ENCODE measurements at places on chromosomes 1 and 21. TPM values are rescaled to one million over a fixed set of nuclear protein-coding genes. Genes with fewer than 3 reads are reported as not detected.
A peak's percentile ranks its signal among the peaks of the same experiment; 100 is the strongest.

DNA sequence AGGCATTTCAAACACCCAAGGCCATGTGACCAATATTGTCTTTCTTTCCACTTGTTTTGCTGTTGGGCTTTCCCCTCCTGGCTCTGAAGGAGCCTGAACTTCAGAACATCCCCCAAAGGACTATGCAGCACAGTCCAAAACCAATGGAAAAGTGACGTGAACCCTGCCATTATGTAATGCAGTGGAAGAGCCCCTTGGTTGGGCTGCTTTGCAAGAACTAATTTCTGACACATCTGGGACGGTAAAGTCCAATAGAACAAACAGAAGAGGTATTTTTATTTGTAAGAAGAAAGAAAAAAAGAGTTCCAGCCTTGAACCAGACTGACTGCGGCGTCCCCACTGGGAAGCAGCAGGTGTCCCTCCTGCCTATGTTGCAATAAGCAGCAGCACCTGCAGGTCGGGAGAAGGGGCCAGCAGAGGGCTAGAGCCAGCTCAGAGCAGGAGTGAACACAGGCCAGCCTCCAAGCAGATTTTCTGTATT is 116.7 kb downstream of the CDC7 start:
- no peak for DNase-seq

- DNase-seq: no peak
These were observed 14.0 kb upstream of the NES start for GRCh38 chr1:156691191-156691590.

DNA sequence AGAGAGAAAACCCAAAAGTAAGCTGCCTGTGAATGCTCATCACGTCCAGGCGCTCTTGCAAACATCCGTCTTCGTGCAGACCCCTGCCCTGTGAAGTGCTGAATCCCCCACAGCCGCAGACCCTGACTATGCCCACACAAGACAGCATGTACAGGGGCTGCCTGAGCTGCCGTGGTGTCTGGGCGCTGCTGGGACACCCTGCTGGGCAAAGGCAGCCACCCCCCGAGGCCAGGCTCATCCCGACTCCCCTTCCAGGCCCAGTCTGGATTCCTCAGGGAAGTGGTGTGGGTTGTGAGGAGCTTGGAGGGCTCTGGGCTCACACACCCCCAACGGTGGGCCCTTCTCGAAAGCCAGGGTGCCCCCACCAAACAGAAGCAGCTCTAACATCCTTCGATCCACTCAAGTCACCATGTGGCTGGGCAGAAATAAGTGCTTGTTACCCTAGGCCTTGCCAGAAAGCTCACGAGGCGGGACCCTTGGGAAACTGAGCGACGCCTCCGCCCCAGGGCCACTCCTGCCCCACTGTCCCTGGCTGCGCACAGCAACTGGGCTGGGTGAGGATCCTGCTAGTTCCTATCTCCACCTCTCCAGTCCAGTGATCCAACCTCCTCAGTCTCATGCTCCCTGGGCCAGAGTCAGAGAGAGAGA is 4.8 kb upstream of the WNT9A start:
- DNase-seq: no peak

- DNase-seq: no peak
These were observed 146.7 kb downstream of the HMCN1 start for GRCh38 chr1:185880779-185881333.

The LORICRIN gene
- total RNA-seq: not detected

The S100A13 gene
- 3.1 TPM for total RNA-seq

DNA sequence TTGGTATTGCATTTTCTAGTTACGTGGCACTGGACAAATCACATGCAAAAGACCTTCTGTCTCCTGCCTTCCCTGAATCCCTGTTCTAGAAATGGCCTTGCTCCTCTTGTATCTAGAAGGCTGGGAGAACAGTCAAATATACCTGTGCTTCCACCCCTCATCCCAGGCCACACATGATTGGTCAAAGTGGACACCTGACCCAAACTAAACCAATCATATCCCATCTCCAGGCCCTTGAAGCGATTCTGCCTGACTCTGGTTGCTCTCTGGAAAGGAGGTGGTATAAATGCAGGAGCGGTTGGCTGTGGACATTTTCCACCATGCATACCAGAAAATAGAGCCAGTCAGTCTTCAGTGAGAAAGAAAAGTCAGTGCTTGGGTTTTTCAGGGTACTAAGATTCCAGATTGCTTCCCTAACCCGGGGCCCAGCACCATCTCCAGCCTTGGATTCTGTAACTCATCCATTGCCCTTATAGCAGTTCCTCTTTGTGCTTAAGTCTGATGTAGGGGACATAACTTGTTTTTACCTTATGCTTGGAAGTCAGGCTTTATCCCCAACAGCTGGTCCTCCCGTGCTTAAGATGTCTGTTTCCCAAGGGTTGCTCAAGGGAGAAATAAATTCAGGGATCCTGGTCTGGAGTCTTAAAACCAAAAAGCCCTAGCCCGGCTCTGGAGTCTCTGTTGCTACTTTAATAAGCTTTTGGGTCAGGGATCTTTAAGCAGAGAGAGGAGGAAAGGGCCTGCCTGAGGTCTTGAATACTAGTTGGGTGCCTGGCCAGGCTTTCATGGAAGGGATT is 7.7 kb upstream of the PHC2 start:
- no peak for DNase-seq

DNA sequence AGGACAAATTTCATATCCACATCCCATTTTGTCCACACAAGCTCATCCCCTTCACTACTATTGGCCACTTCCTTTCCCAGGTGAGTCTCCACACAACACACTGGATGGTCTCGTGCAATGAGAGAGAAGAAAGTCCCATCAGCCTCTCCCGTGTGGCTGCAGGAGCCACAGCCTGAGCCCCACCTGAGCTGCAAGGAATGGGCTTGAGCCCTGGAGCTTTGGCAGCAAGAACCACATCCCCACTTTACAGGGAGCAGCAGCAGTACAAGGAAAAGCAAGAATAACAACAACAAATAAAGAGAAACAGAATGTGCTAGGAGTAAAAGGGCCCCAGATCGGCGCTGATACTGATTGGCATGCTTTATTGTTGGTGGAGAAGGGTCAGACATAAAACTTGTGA is 117.7 kb downstream of the TPTE start:
- no peak for DNase-seq

DNA sequence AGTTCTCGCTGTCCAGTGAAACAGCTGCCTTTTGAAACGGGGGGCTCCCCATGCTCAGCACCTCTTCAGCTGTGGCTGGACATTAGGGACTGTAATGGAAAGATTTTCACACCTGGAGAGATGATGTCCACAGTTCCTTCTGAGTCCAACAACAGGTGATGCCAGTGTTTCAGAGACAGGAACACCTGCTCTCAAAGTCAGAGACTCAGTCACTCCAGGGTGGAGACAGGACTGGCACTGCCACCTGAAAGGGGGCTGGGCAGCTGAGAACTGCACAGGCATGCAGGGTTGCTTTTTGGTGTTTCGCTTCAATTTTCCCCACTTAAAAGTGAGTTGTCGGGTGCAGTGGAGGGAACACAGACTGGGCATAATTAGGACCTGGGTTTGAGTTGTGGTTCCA is 124.8 kb downstream of the GALNT2 start:
- DNase-seq: no peak

DNA sequence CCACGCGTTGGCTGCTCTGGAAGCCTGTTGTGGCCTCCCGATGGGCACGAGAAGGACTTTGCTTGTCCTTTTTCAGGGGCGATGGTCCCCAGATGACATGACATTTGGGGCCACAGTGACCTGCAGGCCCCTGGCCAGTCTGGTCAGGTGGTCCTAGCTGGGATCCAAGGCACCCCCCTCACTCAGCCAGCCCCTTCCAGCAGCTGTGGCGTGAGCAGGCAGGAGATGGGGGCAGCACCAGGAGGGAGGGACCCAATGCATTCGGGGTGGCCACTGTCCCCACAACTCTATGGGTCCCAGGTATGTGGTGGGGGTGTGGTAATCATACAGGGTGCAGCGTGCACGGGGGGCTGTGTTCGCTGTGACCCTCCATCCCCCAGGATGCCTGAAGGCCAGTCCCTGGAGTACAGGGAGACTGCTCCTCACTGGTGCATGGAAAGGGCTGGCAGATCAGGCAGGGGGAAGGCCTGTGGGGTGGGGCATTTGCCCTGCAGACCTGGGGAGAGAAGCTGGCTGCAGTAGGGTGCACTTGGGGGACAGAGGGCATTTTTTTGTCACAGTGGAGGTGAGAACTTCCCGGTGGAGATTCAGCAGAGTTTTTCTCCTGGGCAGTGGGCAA is 31.7 kb downstream of the WNT3A start:
- no peak for DNase-seq

DNA sequence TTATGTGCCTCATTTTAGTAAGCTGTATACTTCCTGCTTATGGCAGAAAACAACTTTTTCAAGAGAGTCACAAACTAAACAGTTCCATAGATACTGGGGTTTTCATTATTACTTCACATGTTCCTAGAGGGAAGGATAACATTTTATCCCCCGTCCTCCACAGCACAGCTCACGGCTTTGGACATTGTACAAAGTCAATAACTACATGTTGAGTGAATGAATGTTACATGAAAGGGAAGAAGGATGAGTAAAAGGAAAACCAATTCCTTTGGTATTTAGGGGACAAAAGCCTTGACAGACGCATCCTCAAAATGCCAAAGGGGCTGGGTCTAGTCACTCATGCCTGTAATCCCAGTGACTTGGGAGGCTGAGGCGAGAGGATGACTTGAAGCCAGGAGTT is 14.8 kb downstream of the PI4KB start:
- no peak for DNase-seq

The ZBTB37 gene
- total RNA-seq: 8.7 TPM

The RGS16 gene
- total RNA-seq: 94.3 TPM

- no peak for DNase-seq
These were observed 104.1 kb downstream of the NR5A2 start for GRCh38 chr1:200131551-200132125.

The CELA2A gene
- not detected for total RNA-seq

GRCh38 chr1:47213230-47213963 is 18.6 kb downstream of the TAL1 start:
- no peak for DNase-seq

DNA sequence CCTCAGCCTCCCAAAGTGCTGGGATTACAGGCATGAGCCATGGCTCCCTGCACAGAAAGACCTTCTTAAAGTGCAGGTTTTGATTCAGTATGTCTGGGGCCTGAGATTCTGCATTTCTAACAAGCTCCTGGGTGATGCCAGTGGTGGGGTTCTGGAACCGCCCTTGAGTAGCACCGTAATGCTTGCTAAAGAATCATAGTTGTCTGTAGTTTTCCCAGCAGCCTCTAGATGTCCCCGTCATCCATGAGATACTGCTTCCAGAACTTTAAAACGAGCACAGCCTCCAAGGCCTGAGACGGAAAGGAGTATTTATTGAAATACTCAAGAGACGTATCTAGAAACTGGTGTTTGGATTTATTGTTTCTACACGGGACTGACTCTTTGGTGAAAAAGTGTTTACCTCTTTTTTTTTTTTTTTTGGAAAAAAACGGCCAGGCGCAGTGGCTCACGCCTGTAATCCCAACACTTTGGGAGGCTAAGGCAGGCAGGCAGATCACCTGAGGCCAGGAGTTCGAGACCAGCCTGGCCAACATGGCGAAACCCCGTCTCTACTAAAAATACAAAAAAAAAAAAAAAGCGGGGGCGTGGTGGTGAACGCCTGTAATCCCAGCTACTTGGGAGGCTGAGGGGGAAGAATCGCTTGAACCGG is 2.6 kb upstream of the TOR3A start:
- DNase-seq: peak; percentile 87

DNA sequence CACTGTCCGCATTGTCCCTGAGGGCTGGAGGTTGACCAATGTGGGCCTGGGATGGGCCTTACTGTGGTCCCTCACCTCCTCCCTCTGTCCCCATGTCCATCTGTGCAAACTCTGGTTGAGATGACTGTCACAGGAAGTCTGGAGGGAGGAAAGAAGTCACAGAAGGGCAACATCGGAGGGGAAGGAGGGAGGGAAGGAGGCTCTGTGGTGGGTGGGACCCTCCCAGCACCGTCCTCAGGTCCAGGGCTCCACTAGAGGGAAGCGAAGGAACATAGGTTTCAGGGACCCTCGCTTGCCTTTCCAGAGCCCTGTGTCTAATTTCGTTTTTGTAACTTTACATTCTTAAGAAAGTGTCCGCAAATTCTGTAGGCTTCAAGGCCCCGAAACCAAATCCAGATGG is 111.3 kb upstream of the SLC44A3 start:
- DNase-seq: no peak

GRCh38 chr1:223244366-223245103 is 101.5 kb upstream of the TLR5 start:
- no peak for DNase-seq

DNA sequence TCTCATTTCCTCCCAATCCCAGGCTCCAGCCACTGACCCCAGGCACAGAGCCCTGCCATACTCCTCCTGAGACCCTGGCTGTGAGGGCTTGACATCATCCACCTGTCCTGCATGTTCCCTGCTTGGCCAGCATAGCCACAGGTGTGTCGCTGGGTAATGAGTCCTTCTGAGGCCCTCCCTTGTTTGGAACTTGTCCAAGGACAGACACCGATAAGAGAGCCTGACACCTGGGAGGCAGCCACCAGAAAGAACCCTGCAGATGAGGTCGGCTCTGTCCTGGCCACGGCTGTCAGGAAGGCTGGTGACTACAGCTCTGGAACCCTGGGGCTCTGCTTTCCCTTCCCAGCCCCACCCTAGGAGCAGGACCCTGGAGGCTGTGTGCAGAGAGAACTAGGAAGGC is 34.6 kb downstream of the TMEM63A start:
- DNase-seq: no peak

DNA sequence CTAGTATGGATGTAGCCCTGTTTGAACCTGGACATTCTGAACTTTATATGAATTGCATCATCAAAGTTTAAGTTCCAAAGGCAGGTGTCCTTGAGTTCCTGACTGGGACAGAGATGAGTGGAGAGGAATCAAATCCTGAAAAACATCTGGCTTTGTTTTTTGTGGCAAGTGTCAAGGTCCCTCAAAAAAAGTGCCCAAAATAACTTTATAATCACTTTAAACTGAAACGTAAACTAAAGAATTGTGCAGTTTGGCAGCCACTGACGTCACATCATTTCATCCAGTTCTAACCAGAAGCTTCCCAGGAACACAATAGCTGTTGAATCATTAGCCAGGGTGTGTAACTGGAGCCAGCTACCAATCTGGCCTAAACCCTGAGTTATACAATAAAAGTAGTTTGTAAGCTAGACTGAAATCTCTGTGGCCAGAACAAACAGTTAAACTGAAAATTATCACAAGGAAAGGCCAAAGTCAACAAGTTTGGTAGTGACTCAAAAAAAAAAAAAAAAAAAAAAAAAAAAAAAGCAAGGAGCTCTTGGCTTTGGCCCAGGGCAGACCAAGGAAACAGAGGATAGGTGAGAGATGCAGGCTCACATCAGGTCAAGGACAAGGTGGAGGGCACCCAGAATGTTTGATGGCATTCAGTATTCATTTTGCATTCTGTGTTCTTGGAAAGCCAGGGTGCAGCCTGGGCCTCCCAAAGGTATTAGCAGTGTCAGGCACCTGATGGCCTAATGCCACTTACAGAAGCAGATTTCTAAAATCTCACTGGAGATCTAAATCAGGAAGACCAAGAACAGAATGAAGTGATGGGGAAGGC is 74.3 kb downstream of the TNFSF18 start:
- no peak for DNase-seq

The GJA8 gene
- total RNA-seq: not detected

DNA sequence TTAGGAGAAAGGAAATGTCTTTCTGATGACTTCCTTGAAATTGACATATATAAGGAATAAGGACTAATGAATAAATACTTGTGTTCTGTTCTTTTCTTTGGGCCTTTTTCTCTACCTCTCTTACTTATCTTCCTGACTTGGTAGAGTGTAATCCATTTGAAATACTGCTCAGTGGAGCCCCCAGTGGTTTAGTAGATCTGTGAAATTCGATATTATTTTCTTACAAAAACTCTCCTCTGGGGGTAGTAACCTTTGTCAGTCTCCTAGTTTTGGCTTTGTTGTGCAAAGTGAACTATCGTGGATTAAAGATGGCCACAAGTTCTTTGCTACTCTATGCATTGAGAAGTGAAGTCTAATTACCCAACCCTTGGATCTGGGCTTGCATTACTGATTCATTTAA is 48.8 kb downstream of the DUSP10 start:
- DNase-seq: no peak

The TFF3 gene
- not detected for total RNA-seq

Data from activated CD4-positive, alpha-beta T cell treated with anti-CD3 and anti-CD28 coated beads, Interleukin-2, amount 10 ng/mL, durations not matched to agents 24 days and 14 days (primary cell).